ENCODE measurements at places on chromosomes 13 and 19.
A peak's percentile ranks its signal among the peaks of the same experiment; 100 is the strongest.

- DNase-seq = no peak
These were observed 8.3 kb upstream of the MTRF1 start for GRCh38 chr13:41271456-41272285.

DNA sequence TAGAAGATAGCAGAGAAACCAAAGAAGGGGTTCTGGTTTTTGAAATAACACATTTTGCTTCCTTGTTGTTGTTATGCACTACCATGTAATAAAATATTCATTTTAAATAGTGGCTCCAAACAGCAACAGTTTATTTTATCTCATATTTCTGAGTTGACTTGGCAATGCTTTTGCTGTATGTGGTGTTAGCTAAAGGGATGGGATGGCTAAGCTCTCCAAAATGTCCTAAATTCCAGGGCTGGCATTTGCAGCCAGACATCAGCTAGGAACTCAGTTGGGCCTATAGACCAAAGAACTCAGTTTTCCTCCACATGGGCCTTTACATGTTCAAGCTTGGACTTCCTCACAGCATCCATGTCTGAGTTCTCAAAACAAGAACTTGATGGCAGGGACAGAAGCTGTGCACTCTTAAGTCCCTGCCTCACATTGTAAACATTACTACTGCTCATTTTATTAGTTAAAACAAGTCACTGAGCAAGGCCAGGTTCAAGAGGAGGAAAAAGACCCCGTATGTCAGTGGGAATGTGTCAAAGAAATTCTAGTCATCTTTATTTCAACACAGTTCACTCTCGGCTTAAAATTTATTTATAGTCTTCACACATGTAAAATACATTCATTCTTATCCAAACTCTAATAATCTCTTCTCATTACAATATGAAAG is 819.3 kb upstream of the PCDH20 start:
- DNase-seq = no peak

DNA sequence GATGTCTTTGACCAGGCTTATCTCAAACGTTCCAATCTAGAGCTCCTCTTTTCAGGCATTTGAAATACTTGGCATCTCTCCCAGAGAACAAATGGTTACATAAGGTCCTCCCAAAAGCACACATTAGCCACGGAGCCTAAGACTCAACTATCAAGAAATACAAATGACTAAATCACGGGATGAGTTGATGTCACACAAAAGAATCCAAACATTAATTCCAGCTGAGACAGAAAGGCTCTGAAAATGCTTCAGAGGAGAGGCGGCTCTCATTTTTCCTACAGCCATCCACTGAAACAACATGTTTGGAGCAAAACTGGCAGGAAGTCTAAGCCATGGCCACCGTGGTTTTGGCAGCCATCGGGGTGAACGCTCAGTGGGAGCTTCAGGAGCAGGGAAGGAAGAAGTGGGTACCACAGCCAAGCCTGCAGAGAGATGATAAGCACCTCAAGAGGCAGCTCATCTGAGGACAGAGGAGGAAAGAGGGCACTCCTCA is 122.5 kb downstream of the STK24 start:
- no peak for DNase-seq

- no peak for DNase-seq
These were observed 82.0 kb downstream of the SIPA1L3 start for GRCh38 chr19:37988758-37989635.

DNA sequence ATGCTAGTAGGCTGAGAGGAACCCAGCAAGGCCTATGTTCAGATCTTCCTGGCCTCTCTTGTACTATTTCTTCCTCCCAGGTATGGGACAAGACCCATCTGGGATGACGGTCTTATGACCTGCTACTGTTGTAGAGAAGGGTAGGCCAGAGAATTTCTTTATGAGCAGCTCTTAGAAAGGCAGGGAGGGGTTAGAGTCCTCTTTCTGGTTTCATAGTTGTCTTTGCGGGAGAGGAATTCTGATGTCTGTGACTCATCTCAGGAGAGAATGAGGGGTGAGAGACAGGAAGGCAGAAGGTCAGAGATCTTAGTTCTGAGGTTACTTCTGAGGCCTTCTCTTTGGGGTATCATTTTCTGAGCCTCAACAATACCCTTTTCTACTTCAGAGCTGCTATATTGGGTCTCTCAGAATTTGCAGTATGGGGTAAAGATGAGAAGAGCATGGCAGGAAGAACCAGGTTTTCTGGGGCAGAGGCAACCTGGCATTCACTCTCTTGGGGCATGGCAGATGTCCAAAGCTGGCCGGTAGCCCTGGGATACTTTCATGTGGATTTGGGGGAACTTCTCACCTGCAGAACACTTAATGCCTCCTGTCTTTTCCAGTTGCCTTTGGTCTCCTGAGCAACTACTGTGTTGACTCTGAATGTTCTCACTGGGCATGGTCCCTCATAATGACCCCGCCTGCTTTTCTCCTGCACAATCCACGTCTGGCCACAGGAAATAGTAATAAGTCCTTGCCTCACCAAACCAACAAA is 154.4 kb downstream of the GGACT start:
- DNase-seq = no peak

DNA sequence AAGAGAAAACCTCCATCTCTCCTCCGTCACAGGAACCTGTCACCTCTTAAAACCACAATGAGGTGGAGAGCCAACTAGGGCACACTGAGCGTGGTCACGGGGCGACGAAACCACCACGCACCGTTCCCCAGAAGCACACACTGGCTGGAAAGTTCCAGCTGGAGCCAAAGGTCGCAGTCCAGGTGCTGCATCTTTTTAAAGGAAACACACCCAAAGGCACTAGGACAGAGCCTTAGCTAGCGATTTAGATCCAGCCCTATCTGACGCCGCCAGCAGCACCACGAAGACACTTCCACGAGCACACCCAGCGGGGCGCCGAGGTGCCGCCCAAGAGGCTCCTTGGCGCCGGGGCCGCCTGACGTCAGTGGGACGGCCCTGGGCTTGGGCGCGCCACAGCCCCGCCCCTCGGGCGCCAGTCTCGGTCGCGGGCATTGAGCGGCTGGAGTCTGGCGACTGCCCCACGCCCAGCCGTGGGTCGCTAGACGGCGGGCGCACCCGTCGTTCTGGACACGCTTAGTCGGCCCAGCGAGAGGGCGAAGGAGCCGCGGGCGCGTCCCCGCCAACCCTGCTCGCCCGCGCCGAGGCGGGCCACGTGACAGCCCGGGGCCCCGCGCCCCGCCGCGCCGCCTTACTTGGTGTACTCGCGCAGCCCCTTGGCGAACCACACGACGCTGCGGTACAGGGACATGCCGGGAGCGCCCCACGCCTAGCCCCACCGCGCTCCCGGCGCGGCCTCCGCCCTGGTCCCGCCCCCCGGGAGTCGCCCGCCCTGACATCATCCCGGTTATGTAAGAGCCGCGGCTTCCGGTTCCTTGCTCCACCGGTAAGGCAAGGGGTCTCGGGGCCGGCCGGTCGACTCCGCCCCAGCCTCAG is at the start of gene DHRS12:
TSS of gene DHRS12 (minus strand) at position 742 of the 873 bp plus-strand sequence. CDS start 4,504 bp downstream, outside the sequence.
- DNase-seq = peak; percentile 93

GRCh38 chr13:72431981-72432682 is 295.3 kb downstream of the MZT1 start:
- DNase-seq = no peak

DNA sequence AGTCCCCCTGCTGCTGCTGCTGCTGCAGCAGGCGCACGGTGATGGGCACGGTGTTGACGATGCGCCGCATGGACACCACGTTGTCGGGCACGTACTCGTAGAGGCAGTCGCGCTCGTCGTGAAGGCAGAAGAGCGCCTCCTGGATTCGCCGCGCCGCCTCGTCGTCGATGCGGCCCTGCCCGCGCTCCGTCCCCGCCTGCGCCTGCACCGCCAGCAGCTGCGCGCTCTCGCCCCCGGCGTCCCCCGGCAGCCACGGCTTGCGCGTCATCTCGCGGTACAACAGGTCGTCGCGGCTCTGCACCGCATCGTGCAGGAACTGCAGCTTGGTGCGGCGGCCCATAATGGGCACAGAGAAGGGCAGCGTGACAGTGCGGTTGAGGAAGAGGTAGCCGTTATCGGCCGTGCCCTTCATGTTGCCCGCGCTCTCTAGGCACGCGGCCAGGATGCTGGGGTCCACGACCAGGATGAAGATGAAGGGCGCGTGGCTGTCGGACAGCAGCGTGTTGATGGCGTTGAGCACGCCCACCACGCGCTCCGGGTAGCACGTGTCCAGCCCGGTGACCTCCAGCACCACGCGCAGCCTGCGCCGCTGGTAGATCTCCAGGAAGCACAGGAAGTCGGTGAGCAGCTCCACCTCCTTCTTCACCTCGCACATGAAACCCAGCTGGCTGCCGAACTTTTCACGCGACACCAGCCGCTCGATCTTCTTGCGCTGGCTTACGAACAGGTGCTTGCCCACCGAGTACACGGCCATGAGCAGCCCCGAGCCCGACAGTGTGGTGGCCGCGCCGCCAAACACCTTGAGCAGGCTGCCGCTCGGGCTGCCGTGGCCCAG is 8.1 kb downstream of the NKPD1 start:
- DNase-seq = no peak

DNA sequence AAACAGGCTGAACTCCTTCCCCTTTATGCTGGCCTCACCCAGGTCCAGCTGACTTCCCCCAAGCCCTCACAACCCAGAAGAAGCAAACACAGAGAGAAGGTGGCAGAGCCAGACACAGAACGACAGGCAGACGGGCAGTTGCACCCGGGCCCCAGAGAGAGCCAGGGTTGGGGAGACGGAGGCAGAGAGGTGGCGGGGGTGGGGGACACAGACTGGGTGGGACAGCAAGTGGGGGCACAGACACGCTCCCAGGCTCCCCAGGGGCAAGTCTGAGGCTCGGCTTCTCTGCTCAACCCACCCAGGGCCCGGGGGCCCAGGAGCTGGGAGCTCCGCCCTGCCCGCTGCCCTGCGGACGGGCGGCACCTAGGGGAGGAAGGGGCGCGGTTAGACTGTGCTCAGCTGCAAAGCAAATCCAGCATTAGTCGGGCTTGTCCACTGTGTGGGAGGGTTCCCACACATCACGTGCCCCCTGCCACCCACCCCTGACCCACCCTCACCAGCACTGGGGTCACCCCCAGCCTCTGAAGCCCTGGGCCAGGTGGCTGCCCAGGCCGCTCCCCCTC is 31.3 kb upstream of the ASF1B start:
- no peak for DNase-seq

GRCh38 chr13:80374444-80374843 is 33.5 kb upstream of the SPRY2 start:
- DNase-seq = peak; percentile 82

DNA sequence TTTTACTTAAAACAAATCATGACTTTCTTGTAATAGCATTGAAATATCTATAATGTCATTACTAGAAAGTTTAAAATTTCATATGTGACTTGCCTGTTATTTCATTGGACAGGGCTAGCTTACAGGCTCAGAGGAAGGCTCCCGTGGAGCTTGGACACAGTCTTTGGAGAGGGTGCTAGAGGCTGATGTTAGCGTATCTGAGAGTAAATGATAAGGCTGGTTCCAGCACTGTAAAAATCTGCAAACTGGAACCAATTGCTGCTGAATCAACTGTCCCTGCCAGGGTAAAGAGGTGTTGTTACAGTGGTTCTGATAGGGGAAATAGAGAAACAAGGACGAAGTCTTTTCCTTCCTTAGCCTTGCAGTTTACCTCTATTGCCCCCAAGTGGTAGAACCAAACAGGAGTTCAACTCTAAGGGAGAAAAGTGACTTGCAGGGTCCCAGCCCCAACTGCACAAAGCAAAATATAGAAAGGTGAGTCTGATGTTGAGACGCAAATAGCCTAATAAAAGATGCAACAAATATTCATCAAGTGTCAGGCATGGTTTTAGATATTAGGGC is 901.7 kb downstream of the DIAPH3 start:
- no peak for DNase-seq

GRCh38 chr19:30074741-30075715 is 133.0 kb downstream of the URI1 start:
- no peak for DNase-seq

DNA sequence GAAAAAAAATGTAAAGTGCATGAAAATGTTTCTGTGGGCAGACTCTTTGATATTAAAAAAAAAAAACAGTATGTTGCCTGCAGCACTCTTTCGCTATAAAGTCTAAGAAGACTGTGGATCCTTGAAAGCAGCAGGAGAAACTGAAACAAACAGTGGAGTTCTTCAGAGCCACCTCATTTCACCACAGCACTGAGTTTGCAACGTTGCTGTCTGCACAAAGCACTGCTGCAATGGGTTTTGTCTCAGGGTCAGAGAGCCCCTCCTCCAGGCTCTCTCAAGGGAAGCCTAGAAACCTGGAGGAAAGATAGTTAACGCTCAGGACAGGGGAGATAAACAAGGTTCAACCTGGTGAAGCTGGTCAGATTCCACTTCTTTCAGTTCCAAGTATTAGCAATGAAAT is 248.7 kb downstream of the EFNB2 start:
- DNase-seq = no peak

DNA sequence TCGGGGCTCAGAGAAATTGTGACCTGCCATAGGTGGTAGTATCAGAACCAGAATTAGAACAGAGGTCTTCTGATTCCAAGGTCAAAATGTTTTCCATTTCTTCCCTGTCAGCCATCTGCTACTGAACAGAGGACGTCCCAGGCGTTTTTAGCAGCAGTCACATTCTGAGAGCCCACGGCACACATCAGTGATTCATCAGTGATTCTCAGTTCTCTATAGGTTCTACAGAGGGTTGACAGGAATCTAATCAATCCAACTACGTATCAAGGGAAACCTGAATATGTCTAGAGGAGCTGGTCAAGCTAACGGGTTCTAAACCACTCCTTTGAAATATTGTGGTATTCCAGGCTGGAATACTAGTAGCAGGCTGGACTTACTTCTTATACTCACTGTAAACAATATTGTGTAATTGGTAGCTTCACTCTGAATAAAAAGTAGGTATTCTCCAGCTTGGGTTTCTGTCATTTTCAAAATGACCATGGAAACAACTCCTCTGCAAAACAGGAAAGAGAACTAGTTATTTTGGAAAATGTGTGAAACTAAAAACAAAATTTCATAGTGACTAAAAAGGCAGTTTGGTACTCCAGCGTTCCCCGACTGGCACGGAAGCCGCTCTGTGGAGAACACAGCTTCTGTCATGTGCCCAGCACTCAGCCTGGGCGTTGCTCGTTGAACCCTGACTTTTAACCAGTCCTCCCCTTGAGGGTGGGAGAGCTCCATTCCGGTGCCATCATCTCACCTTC is 43.2 kb downstream of the FLT3 start:
- no peak for DNase-seq

GRCh38 chr19:58558066-58558622 is at the start of gene UBE2M:
Gene UBE2M (minus strand): TSS chr19:58558611. CDS start chr19:58558381, 230 bp downstream.
- DNase-seq = peak; percentile 68

DNA sequence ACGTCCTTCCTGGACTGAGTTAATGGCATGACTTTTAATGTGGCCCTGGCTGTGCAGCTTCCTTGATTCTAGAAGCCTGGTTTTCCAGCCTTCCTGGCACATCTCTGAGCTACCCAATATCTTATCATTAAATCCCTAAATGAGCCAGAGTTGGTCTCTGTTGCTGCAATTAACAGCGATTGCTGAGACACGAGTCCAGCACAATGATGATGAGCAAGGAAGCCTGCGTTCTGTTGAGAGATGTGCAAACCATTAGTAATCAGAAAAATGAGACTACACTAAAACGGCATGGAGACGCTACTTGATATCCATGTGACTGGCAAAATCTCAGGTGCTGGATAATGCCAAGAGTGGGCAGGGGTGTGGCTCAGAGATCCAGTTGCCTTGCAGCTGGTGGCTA is 26.2 kb downstream of the GPR42 start:
- no peak for DNase-seq

- DNase-seq = no peak
These were observed 500.5 kb upstream of the SPRY2 start for GRCh38 chr13:80841414-80841813.

Data from uterus (tissue), 4 donors.